ENCODE measurements at places on chromosomes 4 and X.
A peak's percentile ranks its signal among the peaks of the same experiment; 100 is the strongest.

GRCh38 chrX:97308171-97308570 lies 424.5 kb downstream of the RPA4 start:
- DNase-seq = no peak

- no peak for DNase-seq
Measured at GRCh38 chrX:116142976-116143375, 27.6 kb upstream of the AGTR2 start.

DNA sequence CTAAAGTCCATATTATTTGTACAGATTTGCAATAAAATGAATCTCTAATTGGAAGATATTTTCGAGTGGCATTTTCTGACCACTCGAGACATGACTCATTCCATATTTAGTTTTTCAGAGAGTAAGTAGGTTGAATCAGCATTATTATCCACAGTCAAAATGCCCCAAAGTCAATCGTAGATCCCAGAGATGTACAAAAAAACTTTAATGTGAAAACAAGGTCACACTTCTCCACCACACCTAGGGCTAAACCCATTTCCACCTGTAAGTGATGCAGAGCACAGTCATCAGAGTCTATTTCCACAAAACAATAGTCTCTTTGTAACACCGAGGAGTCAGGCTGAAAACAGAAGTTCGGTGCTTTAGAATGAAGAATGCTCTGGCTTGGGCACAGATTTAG lies 117.1 kb upstream of the TENM3 start:
- no peak for DNase-seq

DNA sequence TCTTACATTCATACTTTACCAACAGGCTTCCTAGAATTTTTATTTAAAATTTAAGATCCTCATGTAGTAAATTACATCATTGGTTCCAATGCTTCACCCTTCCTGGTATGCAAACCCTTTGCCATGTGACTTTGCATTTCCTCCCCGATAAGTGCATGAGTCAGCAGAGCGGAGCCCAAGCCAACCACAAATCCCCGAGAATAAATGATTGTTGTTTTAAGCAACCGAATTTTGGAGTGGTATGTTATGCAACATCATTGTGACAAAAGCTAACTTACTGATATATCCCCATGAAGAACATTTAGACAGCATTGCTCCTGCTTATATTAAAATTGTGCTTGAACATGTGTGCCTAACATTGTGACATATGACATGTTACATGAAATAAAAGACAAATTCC lies 199.4 kb upstream of the DDX53 start:
- no peak for DNase-seq

DNA sequence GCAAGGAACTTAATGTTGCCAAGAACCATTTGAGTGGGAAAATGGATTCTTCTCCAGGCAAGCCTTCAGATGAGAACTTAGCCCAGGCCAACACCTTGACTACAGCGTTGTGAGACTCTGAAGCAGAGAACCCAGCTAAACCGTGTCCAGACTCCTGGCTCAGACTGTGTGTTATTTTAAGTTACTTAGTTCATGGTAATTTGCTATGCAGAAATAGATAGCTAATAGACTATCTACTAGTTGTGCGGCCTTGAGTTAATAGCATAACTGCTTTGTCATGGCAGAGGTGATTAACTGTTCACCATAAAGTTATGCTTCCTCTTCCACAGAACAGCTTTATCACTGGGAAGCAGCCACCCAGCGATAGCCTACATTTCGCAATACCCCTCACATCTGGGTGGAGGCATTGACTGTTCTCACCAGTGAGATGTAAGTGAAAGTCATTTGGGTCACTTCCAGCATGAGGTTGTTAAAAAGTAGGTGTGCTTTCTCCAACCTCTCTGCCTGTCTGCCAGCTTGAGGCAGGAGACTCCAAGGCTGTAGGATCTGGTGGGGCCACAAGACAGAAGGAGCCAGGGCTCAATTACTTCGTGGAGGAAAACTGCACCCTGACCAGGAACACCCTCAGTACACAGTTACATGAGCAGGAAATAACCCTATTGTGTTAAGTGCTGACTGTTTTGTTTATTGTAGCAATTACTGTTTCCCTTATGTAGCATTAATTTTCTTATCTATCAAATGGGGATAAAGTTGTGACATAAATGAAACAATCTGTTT lies 94.2 kb downstream of the GPAT3 start:
- DNase-seq = peak; percentile 85

DNA sequence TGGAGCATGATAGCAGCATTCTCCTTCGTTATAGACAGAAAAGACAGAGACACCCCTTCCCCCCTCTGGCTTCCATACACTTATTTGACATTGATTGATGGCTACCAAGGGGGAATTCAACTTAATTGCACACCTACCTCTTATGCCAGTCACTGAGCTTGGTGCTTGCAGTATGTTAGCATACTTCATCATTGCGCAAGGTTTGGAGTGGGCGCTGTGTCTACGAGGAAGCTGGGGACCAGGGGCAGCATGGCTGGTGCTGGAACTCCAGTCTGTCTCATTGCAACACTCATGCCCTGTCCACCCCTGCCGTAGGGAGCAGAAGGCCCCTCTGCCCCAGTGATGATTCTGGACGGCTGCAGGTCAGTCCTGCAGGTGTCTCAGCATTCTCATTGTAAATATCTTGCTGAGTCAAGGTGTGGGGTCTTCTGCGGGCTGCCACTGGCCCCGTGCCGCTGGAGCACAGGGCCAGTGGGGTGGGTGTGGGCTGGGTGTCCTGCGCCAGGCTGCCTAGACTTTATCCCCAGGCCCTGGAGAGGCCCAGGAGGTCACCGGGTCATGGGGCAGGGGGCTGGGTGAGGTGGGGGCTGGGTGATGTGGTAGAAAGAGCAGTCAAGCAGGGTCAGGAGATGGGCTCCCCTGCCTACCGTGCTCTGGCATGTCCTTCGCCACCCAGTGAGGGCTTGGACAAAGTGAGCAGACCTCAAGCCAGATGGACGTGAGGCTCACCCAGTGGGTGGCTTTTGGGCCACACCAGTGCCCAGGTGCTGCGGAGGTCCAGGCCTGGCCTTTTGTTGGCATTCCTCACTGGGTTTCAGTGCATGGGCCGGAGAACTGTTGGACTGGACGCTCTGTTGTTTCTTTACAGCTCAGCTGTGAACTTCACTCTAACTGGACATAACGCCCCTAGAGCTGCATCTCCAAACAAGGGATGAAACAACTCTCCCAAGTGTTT lies 85.5 kb downstream of the PSAPL1 start:
- DNase-seq = no peak

- no peak for DNase-seq
Measured at GRCh38 chr4:116272336-116272735, 813.0 kb downstream of the TRAM1L1 start.

- no peak for DNase-seq
Measured at GRCh38 chrX:13750204-13750603, 15.7 kb downstream of the OFD1 start.

GRCh38 chr4:47720787-47721186 lies 117.1 kb downstream of the CORIN start:
- no peak for DNase-seq

DNA sequence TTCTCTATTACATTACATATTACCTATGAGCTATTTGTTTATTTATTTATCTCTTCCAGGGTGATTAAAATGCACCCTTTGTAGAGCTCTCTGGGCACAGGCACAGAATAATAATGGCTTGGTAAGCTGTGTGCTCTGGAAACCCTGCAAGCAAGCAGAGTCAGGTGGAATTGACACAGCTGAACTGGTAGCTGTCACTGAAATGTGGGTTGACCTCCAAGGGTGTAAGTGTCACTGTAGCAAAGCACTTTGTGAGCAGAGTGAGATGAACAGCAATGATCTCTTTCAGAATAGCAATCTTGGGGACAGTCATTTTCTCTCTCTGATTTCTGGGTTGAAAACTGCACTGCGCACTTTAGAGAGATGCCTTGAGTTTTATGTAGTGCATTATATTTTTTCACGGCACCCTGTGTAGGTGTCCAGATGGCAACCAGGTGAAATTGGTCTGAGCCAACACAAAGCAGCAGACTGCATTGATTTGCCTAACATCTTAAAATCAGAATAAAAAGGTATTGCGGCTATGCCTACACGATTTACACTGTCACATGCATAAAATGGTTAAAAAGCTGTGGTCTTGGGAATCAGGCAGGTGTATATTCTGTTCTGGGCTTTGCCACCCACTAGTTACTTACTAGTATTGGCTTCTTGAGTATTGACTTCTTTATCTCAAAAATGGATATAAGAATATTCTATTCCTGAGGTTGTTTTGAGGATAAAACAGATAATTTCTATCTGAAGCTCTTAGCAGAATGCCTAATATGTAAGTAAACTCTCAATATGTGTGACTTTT lies 450.3 kb downstream of the RAPGEF2 start:
- no peak for DNase-seq

GRCh38 chrX:137427426-137427778 lies 138.5 kb upstream of the ZIC3 start:
- no peak for DNase-seq

DNA sequence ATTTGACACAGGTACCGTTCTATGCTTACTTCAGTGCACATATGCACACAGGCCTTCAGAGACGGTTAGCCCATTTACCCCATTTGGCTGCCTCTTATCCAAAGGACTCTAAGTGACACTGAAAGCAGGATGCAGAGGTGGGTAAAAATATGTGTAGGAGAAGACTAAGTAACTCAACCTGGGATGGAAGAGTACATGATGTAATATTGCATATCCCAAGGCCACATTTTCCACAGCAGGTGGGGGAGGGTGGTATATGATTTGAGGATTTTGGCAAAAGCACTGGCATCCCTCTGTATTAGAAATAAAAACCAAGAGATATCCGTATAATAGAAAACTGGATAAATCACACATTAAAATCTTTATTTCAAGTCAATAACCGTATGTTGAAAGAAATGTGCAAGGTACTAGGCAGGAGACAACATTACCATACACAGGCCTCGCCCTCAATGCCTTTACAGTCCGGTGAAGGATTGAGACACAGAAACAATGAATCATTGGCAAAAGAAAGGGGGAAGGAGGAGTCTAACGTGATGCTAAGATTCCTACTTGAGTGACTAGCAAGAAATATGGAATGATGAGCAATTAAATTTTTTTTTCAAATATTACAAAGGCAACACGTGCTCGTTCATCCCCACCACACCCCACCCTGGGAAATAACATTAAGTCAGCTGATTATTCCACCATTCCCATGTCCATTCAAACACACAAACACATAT lies 161.0 kb upstream of the RASGEF1B start:
- DNase-seq = no peak

GRCh38 chrX:155819966-155820491 lies 61.1 kb upstream of the VAMP7 start:
- peak; percentile 78 for DNase-seq

DNA sequence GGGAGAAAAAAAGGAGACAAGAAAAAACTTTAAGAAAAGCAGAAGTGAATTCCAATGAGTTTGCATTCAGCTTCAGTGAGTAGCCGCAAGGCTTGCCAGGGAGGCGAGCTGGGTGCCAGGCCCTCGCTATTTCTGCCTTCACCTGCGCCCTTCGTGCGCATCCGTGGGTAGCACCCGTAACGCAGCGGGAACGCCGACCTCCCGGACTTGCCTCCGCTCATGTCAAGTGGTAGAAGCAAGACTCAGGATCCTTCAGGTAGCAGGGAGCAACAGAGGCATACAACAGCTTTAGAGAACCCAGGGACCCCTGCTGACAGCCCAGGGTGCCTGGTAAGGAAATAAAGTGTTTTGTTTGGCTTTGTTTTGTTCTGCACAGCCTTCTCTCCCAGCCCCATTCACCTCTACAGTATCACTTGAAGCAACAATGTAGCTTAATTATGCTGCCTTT lies 140.0 kb upstream of the BCOR start:
- DNase-seq = no peak

DNA sequence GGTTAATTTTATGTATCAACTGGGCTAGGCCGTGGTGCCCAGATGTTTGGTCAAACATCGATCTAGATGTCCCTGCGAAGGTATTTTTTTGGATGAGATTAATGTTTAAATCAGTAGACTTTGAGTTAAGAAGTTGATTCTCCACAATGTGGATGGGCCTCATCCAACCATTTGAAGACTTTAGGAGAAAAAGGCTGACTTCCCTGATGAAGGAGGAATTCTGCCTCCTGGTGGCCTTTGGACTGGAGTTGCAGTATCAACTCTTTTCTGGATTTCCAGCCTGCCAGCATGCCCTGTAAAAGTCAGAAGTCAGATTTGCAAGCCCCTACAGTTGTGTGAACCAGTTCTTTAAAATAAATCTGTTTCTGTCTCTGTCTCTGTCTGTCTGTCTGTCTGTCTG lies 91.4 kb downstream of the STK32B start:
- no peak for DNase-seq

- no peak for DNase-seq
Measured at GRCh38 chr4:168641811-168642140, 144.9 kb downstream of the PALLD start.

DNA sequence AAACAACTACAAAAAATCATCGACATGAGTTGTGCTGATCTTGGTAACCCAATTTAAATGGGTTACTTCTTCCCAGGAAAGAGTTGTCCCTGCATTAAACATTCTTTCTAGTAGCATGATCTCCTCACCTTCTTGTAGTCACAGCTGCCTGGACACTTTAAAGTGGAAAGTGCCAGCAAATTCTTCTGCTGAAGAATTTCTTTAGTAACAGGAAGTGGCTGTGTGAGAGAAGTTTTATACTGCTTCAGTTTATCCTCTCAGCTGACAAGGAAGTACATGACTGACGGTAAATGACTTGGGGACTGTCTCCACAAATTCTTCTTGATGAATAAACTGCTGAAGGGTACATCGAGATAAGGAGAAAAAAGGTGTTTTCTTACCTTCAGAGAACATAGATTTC lies 18.2 kb upstream of the TNIP3 start:
- DNase-seq = no peak

DNA sequence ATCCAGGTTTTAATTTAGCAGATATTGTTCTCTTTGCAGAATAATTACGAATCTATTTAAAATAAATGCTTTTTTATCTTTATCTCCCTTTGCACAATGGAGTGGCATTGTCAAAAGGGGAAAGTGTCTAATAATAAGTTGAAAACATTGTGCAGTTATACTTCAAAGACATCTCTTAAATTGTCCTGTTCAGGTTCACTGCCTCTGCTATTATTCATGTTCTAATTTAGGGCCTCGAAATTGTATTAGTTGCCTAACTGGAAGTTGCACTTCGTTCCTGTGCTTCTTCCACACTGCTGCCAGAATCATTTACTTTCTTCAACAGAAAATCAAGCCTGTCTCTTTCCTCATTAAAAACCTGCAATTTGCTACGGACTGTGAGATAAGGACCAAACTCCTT lies 150.5 kb upstream of the SPRY1 start:
- DNase-seq = no peak

DNA sequence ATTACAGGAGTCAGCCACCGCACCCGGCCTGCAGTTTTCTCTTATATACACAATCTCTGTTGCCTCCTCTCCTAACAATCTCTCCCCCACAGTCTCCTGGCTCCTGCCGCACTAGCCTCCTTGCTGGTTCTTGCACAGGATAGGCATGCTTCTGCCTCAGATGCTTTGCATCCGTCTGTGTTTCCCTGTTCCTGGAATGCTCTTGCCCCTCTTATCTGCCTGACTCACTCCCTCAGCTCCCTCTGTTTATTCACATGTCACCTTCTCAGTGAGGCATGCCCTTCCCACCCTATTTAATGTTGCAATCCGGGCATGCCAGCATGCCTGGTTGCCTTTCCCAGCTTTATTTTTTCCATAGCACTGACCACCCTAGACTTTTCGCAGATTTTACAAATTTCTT lies 161.9 kb downstream of the PHF8 start:
- DNase-seq = no peak

All from CMK (cell line).